ENCODE measurements at places on chromosomes 3 and 15.

- DNase-seq = no peak
These were observed 27.3 kb upstream of the MBNL1 start for GRCh38 chr3:152241142-152242017.

- no peak for DNase-seq
These were observed 143.5 kb upstream of the TGFBR2 start for GRCh38 chr3:30462721-30463470.

GRCh38 chr15:68564173-68564572, 14.6 kb upstream of the CORO2B start:
- no peak for DNase-seq

DNA sequence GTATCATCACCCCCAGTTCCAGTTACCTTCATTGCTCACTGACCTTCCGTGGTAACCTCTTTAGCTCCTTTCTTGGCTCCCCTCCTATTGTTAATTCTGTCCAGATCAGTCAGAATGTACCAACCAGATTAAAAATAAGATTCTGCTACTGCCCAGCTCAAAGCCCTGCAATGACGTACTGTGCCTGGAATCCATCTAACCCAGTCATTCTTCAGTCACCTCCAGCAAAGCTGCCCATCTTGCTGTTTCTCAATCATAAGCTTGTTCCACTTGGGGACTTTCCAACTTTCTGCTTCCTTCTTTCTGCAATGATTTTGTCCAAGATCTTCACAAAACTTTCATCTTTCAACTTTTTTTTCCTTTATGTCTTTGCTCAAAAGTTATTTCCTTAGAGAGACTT, 512.0 kb upstream of the ZNF385D start:
- DNase-seq = no peak

DNA sequence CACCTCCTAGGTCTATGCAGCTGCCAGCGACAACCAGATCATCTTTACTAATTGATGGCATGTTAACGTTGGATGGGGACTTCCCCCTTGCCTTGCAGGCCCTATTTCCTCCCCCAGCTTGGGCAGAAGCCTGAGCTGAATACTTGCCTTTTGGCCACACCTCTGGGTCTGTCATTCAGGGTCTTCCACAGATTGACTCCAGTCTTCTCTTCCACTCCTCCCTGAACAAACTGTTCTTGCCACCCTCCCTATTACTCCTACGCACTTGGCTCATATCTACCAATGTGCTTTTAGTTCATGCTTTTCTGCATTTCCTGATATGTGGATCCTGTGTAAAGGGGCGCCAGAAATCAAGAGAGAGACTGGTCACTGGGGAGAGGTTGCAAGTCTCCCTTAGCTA, 73.5 kb downstream of the DNASE1L3 start:
- DNase-seq = no peak
